GM23248 (cell line): ENCODE measurements at places on chromosomes 3 and 15.

- DNase-seq, result peak; percentile 77
Measured at GRCh38 chr3:59422312-59422711, 372.5 kb upstream of the CFAP20DC start.

DNA sequence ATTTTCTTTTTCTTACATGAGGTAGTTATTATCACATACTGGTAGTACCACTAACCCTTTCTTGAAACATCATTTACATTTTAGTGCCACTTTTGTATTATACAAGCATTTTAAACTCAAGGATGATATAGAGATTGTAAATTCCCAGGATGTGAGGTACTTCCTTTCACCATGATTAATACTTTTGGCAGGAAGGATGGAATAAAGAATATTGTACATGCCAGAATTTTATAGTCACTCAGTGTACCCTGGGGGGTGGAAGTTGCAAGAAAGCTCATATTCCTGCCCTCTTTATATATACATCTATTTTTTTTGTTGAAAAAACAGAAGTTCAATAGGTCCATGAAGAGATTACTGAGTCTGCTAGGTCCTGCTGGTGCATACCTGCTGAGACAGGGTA lies 141.0 kb upstream of the PLSCR5 start:
- peak; percentile 82 for DNase-seq

- DNase-seq, result no peak
Measured at GRCh38 chr3:13098192-13098988, 25.2 kb upstream of the IQSEC1 start.

DNA sequence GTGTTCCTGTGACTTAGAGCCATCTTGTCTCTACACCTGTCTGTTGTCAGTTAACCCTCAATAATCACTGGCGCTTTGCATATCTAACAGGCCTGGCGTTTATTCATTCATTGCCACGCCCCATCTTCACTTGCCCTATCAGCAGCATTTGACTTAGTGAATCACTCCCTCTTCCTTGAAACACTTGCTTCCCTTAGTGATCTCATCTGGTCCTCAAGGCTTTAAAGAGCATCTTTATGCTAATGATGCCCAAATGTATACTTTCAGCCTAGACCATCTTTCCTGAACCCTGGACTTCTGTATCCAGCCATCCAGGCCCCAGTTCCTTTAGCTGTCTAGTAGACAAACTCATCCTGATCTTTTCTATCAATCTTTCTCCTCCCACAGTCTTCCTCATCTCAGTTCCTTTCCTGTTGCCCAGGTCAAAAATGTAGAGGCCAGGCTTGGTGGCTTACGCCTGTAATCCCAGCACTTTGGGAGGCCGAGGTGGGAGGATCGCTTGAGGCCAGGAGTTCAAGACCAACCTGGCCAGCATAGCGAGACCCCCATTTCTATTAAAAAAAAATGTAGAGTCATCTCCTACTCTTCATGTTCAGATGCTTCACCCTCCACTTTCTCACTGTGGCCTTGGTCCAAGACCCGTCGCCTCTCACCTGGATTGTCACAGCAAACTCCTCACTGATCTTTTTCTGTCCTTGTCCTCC lies 1.4 kb upstream of the IGDCC4 start:
- DNase-seq, result peak; percentile 68

- DNase-seq, result peak; percentile 80
Measured at GRCh38 chr3:36991923-36992805, 767 bp downstream of the EPM2AIP1 start.

DNA sequence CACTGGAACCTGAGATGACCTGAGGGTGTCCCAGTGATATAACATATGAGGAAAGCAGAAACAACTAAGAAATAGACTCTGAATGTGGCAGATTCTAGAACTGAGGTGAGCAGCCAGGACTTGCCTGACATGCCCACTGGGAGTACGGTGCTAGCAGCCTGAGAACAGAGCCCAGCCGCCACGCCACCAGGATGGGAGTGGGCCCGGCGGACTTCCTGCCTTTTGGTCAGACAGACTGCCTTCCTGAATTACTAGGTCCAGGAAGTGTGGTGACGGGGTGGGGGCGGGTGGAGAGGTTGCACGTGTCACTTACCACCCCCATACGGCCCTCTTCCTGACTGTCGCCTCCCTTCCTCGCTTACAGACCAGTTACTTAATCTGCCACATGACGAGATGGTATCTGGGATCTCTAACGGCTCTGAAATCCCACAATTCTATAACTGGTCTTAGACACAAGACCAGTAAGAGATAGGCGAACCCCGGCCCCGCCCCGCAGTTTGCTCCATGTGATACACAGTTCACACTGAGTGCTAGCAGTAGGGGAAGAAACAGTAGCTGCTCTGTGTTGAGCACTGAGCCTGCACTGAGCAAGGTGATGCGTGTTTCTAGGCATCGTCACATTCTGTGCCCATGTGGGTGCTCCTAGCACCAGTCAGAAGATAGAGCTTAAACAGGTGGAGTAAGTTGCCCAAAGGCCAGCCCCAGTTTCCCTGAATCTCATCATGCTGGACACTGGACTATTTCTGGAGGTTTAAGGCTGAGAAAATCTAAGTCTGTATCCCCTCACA lies 95.7 kb downstream of the CPN2 start:
- DNase-seq, result no peak

DNA sequence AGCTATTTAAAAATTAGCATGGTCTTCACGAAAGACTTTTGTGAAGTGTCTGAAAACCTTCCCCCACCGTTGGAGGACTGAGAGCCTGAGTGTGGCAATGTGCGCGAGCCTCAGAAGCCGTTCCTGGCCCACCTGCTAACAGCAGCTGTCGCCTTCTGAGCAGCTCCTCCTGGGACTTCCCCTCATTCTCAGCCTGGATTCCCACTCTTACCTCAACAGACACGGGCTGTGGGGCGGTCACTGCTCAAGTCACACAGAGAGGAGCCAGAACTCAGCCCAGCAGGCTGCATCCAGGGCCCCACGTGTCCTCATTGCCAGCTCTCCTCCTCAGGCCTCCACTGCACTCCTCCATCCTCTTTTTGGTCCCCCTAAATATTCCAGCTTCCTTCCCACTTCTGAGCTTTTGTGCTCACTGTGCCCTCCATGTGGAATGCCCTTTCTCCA lies 7.8 kb downstream of the DNASE1L3 start:
- no peak for DNase-seq

- no peak for DNase-seq
Measured at GRCh38 chr15:81813215-81813614, 232.6 kb downstream of the MEX3B start.

DNA sequence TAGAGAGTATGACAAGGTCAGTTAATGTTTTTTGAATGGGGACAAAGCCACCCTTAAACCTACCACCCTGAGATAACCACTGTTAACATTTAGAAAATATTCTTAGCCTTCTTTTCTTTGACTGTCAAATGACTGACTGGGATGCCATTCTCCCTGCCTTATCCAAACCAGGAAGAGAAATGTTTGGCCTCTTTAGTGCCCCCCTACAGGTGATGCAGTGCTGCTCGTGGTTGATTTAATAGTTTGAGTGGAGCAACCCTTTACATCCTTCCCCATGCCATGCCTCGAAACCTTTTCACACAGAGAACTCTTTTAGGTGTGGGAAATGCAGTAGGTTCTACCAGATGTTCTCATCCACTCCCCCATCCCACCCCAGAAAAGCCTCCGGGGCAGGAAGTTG lies 38.7 kb upstream of the UMPS start:
- no peak for DNase-seq

- no peak for DNase-seq
Measured at GRCh38 chr3:66980791-66981190, 17.3 kb upstream of the KBTBD8 start.

GRCh38 chr3:78725703-78726246 lies 1042.0 kb downstream of the ROBO1 start:
- no peak for DNase-seq

DNA sequence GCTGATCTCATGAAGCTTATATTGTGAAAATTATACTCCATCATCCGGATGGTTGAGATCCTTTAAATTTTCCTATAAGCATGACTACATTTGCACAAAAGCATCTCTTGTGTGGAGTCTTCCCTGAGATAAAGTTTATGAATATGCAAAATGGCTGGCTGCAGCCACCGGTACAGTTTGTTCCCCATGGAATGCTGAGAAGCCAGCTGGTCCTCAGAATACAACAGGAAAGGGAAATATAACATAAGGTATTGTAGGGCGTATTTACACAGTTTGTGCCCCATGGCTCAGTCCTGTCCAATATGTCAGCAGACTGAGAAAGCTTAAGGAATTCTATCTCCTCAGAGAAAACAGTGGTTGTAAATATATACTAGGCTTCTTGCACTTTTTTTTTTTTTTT lies 468.6 kb downstream of the CNTN6 start:
- no peak for DNase-seq

DNA sequence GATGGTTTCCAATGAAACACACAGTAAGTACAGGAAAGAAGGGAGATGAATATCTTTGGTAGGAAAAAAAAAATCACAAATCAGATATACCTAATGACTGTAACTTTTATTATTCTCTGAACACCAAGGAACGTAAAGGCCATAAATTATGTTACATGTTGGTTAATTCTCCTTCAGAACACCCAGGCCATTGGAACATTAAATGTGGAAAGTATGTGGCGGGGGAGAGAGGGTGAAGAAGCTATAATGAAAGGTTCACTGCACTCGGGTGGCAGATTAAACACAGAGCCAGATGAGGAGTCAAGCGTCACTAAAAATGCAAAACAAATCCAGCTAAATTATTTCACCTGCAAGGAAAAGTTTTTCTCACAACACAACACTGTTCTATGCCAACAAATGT lies 193.8 kb downstream of the FHIT start:
- no peak for DNase-seq

- DNase-seq, result no peak
Measured at GRCh38 chr3:166270429-166270828, 433.2 kb upstream of the BCHE start.

DNA sequence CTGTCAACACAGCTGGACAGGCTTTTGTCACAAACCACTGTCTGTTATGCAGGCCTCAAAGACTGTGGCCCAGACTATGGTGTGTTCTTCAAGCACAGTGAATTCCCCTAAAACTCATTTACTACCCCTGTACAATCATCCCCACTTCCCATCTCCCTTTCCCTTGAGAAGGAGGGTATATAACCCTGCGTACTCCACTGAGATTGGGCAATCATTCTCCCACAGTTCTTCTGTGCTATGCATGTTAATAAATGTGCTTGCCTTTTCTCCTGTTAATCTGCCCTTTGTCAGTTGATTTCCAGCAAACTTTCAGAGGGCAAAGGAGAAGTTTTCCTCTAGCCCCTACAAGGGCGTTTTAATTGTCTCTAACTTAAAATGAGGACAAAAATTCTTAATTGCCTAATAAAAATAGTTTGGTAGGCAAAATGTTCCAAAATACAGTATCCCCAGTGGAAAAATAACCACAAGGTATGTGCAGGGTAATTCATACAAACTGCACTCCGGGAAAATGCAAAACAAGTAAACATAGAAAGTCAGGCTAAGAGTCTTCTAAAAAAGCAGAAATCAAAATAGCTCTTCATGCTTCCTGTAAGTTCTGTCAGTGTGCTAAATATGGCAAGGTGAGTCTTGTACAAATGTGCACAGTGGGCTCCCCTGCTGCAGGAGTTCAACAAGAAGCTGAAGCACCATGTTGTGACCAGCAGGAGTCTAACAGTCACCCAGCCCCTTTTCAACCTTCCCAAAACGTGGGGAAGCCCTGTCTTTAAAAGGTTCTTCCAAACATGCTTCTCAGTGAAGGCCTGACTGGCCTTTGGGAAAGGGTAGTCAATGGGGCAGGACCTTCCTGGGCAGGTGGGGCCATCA lies 10.2 kb downstream of the ATP10A start:
- no peak for DNase-seq

- DNase-seq, result peak; percentile 6
Measured at GRCh38 chr3:123388811-123389627, 59.9 kb downstream of the ADCY5 start.

DNA sequence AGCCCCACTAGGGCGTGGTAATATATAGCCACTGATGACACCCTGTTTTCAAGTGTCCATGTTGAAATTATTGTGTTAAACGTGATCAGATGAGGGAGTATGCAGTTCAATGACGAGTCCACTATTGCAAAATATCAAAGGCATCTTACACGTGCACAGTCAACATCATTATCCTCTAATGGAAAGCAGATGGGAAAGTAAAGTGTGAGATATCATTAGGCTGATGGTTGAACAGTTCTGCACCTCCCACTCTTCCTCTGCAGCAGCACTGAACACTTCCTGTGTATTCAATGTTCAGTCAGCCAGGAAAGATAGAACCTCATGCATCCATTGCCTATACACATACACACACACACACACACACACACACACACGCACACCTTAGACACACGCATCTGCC lies 431.8 kb upstream of the CCDC54 start:
- peak; percentile 79 for DNase-seq

GRCh38 chr15:68441045-68441743 lies 9.2 kb upstream of the ITGA11 start:
- DNase-seq, result peak; percentile 63

DNA sequence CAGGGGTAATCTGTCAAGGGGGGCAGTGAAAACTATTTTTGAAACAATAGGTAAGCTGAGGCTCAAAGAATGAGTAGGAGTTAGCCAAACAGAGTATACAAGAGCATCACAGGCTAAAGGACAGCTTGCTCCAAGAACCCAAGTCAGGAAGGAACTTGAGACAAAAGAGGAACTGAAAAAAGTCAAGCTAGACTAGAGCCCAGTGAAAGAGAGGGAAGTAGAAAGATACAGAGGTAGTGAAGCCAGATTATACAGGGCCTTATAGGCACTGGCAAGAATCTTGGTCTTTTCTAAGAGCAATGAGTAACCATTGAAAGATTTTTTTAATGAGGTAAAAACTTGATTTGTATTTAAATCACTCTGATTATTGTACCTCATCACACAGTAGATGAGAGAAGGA lies 69.9 kb downstream of the FILIP1L start:
- no peak for DNase-seq

- DNase-seq, result peak; percentile 7
Measured at GRCh38 chr15:45670511-45670910, 35.7 kb downstream of the SQOR start.

GRCh38 chr3:176087066-176087697 lies 1110.1 kb downstream of the TBL1XR1 start:
- DNase-seq, result no peak

DNA sequence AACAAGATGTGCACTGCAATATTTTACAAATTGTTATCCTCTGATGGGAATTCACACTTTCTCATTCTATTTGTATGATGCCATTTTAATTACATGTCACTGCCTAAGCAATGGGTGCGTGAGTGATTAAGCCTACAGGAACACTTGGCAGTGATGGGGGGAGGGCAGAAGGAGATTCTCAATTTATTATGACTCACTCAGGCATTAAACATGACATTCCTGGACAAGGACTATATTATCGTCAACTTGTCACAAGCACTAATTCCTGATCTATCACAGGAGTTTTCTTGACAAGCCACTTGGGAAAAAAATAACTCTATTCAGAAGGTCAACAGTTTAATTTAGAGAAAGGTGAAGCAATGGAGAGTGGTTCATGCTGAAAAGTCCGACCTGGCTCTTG lies 556.8 kb downstream of the NSUN3 start:
- no peak for DNase-seq

DNA sequence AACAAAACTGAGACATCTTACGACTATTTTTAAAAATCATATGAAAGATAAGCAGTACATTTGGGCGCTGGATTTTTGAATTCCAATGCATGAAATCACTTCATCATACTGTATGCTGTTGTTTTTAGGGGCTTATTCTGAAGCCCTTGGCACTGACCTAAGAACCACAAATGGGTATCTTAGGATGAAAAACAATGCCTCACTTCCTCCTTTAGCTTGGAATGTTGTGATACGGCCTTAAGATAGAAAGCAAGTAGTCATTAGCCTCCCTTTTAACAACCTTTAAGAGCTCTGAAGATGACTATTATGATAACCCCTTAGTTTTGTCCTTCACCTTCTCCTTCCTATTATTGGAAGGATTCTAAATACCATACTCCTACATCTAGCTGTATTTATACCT lies 289.8 kb downstream of the ARPP21 start:
- DNase-seq, result no peak
